ENCODE measurements at places on chromosomes 7 and 10.

DNA sequence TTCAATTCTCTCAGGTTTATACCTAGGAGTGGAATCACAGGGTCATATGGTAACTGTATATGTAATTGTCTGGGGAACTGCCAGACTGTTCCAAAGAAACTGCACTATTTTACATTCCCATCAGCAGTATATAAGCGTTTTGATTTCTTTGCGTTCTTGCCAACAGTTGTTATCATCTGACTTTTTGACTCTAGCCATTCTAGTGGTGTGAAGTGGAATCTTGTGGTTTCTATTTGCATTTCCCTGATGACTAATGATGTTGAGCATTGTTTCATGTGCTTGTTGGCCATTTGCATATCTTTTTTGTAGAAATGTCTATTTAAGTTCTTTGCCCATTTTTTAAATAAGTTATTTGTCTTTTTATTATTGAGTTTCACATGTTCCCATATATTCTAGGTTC lies 44.3 kb upstream of the ZC3HAV1 start:
- DNase-seq = no peak

DNA sequence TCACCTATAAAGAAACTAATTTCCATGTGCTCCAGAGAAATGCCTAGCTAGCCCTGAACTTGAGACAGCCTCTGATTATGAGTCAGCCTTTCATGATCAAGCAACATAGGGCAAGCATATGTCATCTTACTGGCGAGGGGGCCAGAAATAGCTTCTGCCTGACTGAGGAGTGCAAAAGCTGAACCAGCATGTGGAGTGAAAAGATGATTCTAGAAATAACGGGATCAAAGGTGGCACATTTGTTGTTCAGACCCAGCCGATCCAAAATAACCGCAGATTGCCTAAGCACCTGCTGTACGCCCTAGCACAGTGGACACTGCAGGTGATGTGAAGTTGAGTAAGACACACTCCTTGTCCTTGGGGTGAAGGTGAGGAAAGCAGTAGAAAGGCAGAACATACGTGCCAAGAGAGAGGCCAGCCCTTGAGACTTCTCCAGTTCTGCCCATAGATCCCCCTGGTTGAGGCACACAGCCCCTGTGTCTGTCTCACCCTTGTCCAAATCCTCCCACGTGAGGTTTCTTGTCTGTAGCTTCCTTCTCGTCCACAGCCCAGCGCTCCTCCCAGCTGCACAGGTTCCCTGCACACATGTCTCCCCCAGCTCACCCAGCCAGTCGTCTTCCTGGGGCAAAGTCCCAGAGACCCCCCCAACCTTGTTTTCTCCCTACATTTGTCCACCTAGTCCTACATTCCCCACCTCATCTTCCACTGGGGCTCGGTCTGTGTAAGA lies 2.8 kb upstream of the BCL7B start:
- no peak for DNase-seq

- no peak for DNase-seq
These were observed 28.6 kb upstream of the NRP1 start for GRCh38 chr10:33363106-33363505.

- no peak for DNase-seq
These were observed 30.4 kb upstream of the PPIF start for GRCh38 chr10:79316671-79317431.

- DNase-seq = no peak
These were observed 6.1 kb upstream of the FAS start for GRCh38 chr10:88984525-88984924.

DNA sequence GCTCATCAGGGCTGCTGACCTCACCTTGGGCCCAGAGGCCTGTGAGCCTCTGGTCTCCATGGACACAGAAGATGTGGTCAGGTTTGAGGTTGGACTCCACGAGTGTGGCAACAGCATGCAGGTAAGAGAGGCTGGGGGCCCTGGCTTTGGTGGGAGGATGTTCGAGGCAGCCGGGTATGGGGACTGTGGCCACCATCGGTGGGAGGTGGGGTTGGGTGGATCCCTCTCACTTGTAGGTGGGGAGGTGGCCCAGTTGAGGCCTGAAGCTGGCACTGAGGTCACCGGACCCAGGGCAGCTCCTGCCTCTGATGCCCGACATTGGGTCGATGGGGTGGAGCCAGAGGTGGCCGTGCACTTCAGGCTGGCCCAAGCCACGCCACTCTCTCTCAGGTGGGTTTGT lies 406 bp downstream of the ZP3 start:
- no peak for DNase-seq

DNA sequence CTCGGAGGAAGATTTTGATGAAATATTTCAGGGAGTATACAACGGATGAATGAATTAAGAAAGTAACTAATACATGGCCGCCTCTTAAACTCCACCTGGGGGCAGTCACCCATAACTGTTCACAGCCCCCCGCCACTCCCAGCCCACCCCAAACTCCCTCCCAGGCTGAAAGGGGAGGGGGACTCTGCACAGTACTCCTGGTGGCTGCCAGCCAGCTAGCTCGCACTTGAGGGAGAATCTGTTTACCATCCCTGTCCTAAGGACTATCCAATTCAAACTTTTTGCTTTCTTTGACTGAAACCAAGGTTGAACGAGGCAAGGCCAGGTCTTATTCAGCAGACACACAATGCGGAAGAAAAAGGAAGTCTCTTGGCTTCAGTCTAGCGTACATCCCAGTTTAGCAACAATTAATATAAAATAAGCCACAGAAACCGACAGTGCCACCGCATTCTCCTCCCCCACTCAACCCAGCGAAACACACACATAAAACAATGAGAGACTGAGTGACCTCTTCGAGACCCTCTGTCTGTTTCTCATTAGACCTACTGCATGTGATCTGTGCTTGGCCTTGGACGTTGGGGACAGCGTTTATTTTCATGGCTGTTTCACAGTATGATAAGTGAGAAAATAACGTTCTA lies 219.5 kb downstream of the GLI3 start:
- no peak for DNase-seq

DNA sequence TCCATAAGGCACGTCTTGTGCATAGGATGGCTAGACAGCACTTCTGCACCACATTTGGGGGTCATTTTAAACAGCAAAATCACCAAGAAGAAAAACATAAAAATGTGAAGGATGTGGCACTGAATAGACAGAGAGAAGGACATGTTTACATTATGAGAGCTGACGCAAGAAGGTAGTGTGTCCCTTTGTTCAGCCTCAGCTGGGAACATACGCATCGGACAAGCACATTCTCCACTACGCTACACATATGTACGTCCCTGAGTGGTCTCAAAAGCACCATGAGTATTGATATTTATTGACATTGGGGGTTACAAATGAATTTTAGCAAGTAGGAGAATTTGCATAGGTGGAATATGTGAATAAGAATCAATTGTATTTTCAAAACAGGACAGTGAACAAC lies 20.2 kb downstream of the DDC start:
- no peak for DNase-seq

GRCh38 chr10:2914741-2915140 lies 152.6 kb upstream of the PFKP start:
- no peak for DNase-seq

- DNase-seq = peak; percentile 6
These were observed 83.0 kb upstream of the ADRB1 start for GRCh38 chr10:113960617-113961181.

DNA sequence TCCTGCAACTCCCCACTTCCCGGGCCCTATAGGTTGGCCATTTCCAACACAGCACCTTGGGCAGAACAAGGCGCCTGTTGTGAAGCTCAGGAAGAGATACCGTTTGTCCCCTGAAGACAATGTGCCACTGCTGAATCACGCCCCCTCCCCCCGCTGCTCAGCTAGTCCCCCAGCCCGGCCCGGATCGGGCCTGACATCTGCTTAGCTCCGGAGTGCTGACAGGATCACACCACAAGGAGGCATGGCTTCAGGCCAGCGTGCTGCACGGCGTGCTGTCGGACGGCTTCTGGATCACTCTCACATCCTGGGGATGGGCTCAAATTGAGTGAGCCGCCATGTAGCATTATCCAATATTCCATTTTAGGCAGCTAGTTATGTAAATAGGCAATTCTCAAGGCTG lies 62.1 kb upstream of the EFCAB10 start:
- DNase-seq = no peak

DNA sequence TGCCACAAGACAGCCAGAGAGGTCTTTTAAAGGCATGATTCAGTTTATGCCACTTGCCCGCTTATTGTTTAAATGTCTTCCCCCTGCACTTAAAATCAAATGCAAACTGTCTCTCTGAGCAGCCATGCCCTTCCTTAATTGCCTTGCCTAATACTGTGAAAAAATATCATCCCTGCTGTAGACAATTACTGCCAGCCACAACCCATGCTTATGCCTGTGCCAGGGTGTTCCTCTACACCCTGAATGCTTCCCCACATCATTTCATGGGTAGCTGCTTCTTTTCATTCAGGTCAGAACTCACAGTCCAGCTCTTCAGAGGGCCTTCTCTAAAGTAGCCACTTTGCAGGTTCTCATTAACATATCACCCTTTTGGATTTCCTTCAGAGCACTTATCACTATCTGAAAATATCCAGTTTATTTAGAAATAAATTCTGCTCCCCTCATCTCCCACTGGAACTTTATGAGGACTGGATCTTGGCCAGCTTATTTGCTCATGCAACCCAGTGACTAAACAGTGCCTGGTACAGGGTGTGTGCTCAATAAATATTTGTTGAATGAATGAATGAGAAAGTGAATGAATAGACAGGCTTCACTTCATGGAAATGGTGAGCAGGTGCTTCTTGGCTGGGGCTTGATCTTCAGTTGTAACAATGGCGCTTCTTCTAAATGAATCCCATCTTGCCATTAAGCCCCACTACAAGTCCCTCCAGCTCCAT lies 162.4 kb upstream of the MDFIC start:
- no peak for DNase-seq

- no peak for DNase-seq
These were observed 54.4 kb upstream of the SEC61G start for GRCh38 chr7:54813398-54813797.

DNA sequence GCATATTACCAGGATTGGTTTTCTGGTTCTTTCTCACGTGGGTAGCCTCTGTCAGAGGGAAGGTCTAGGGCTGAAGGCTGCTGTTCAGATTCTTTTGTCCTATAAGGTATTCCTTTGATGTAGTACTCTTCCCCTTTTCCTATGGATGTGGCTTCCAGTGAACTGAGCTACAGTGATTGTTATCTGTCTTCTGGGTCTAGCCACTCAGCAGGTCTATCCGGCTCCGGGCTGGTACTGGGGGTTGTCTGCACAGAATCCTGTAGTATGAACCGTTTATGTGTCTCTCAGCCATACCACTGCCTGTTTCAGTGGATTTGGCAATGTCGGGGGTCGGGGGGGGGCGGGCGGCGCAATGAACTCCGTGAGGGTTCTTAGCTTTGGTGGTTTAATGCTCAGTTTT lies 84.5 kb upstream of the C10orf90 start:
- DNase-seq = no peak

Measured in stimulated activated CD4-positive, alpha-beta T cell treated with anti-CD3 and anti-CD28 coated beads, Interleukin-1b, Interleukin-23, amount 100 ng/mL, for 24 hours (primary cell).